ENCODE measurements at places on chromosomes 5 and 9. TPM values are rescaled to one million over a fixed set of nuclear protein-coding genes. Genes with fewer than 3 reads are reported as not detected.

The IL5 gene
- not detected for polyA plus RNA-seq

GRCh38 chr9:78654324-78654723, 357.4 kb downstream of the PSAT1 start:
- DNase-seq, result no peak

The PAEP gene
- 0.36 TPM for polyA plus RNA-seq

- DNase-seq, result no peak
Observed at GRCh38 chr5:96904054-96904931, 28.0 kb downstream of the ERAP2 start.

DNA sequence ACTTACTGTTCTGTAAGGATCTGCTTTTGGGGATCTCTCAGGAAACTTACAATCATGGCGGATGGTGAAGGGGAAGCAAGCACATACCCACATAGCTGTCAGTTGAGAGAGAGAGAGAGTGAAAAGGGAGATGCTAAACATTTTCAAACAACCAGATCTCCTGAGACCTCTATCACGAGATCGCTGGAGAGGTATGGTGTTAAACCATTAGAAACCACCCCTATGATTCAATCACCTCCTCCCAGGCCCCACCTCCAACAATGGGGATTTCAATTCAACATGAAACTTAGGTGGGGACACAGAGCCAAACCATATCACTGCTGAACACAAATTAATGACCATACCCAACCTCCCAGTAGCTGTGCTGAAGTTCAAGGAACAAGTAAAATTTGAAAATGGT, 48.2 kb upstream of the PRDM9 start:
- DNase-seq, result no peak

DNA sequence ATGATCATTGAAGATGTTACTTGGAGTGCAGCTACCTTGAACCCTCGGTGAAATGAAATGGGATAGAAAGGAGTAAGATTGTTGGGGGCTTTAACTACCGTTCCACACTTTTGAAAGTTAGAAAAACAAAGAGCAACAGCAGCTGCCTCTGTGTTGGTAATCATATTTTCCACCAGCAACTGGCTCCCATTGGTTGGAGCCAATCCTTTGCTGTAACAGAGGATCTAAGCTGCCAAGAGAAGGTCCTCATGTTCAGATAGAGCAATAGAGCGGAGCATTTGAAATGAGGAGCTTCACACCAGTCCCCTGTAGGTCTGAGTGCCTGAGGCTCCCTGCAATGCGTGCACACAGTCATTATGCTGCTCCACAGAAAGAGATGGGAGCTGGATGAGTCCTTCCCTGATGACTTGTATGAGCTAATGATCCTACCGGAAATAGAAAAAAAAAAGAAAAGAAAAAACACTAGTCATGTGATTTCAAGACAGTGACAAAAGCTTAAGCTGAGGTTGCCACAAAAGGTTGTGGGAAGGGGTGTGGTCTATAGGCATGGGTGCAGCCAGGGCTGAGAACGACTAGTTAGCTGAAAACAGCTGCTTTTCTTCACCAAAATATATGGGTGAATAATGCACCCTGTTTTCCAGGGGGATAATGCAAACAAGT, 300.7 kb downstream of the MLLT3 start:
- peak; percentile 17 for DNase-seq

Data from muscle of back (tissue), 13 donors.